ENCODE measurements at places on chromosomes 4 and X. TPM values are rescaled to one million over a fixed set of nuclear protein-coding genes. Genes with fewer than 3 reads are reported as not detected.

TTC29 gene
- 1.9 TPM for total RNA-seq

ELOVL6 gene
- 7.8 TPM for total RNA-seq

RIPPLY1 gene
- not detected for total RNA-seq

CXXC4 gene
- 0.32 TPM for total RNA-seq

ANK2 gene
- 1.7 TPM for total RNA-seq

CCKAR gene
- not detected for total RNA-seq

CXCL8 gene
- 36.1 TPM for total RNA-seq

GALNTL6 gene
- total RNA-seq, result not detected

IL13RA1 gene
- 52.6 TPM for total RNA-seq

AMOT gene
- total RNA-seq, result 3.2 TPM

SOWAHD gene
- not detected for total RNA-seq

NAT8L gene
- 0.32 TPM for total RNA-seq

GCNA gene
- total RNA-seq, result 0.97 TPM

CACNA1F gene
- total RNA-seq, result not detected

TRIML2 gene
- not detected for total RNA-seq

FHDC1 gene
- total RNA-seq, result under 0.01 TPM
